ENCODE measurements at places on chromosomes 5 and 9.

DNA sequence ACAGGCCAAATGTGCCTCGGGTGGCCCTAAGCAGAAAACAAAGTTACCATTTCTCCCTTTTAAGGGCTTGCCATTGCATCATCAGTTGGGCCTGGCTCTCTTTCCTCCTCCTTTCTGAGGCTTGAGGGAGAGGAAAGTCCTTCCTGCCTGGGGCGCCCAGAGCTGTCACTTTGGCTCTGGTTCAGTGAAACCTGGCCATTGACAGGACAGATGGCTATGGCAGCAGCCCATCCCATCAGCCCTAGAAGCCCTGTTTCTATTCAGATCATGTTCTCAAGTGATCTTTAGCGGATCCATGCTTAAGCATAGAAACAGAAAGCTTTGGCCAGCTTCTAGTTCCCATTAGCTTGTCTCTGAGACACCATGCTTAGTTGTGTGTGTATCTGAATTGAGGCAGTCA is 293.4 kb downstream of the YTHDC2 start:
- DNase-seq: no peak

DNA sequence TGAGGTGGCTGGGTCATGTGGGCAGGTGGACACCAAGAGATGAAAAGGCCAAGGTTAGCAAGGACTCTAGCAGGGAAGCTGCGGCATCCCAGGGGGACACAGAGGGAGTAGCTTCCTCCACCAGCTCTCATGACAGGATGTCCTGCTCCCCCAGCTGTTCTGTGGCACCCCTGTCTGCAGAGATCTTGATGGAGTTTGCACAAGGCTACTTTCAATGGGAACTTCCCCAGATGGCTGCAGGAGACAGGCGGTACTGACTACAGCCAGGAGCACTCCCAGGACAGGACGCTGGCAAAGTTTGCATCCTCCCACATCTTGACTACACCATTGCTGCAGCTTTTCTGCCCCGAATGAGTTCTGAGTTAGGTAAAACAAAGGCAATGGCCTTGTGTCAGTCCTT is 312.8 kb downstream of the TLE4 start:
- no peak for DNase-seq

GRCh38 chr5:86570427-86571083 is 47.2 kb upstream of the COX7C start:
- DNase-seq: no peak

GRCh38 chr9:128146591-128147120 is 2.6 kb upstream of the LCN2 start:
- DNase-seq: no peak

GRCh38 chr9:98316445-98317133 is 61.1 kb upstream of the TBC1D2 start:
- no peak for DNase-seq

- DNase-seq: no peak
Measured at GRCh38 chr5:8500426-8500825, 631.5 kb downstream of the MTRR start.

DNA sequence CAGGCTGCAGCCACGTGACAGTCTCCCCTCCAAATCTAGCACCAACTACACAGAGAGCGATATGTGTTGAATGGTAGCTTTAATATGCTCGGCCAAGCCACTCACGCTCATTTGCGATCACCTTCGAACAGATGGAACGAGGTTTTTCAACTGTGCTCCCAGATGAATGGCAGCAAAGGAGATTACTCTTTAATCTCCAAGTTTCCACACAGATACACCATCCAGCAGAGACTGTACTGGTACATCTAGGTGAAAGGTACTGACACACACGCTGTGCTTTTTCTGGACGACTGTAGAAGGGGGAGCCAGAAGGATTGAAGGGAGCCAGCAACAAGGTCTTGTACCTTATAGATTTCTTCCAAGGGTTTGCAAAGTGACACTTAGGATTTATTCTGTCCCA is 263.9 kb downstream of the NR3C1 start:
- DNase-seq: no peak

DNA sequence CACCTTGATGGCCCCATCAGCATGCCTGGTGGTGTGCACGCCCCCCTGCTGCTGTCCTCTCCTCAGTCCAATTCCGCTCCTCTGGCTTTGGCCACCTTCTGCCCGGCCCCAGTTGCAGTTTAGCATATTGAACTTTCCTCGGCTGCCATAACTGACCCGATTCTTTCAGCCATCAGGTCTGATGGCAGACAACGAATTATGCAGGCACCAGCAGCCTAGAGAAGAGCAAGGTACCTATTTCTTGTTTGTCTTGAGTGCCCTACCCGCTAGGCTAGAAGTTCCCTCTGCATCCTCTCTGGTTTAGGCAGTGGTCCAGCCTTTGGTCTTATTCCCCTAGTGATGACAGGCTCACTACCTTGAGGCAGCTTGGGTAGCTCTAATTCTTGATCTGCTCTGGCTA is 43.0 kb upstream of the SLC25A51 start:
- DNase-seq: no peak

DNA sequence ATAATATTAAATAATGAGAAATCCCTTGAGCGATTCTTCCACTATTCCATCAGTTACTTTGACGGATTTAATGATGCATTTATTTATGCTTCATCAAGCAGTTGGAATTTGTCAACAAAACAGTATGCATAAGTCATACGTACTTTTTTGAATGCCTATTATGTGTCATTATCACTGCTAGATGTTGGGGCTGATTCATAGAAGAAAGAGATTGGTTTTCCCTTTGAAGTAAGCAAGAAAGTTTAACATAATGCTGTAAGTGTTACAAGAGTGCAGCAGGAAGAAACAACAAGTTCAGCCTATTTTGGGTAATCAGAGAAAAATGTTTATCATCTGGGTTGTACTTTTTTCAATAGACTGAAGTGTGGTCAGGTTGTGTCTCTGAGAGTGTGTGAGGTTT is 121.2 kb upstream of the RANBP3L start:
- no peak for DNase-seq

DNA sequence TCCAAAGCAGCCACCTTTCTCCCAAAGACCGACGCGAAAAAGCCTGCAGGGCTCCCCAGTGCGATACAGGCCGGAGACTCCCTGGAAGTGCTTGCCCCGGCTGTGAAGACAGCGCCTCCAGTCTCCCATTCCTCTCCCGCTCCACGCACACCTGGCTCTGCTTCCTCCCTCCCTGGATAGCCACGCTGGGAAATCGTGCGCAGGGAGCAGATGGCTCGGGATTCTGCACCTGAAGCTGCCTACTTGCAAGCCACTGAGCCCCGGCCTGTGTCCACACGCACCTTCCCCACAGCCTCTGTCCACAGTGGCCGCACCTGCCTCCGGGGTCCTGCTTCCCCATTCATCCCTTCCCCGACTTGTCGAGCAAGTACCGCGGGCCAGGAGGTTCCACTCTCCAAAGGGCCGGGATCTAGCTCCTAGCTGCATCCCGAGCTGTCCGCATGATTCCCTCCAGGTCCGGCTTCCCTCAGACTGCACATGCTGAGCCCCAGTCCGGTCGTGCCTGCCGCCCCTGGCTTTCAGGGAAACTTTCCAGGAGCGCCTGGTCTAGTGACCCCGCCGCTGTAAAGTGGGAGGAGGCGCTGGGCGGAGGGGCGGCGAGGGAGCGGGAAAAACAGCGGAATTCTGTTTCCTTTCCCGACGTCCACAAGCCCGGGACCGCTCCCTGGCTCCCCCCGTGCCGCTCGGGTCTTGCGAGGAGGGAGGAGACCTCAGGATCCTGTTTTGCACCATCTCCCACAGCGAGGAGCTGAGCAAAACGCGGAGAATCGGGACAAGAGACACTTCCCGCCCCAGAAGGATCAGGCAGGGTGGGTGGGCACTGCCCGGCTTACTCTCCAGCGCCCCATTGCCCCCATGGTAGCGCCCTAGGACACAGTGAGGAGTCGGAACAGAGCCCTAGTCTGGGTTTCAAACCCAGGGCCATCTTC is 2.0 kb downstream of the SEMA6A start:
- DNase-seq: no peak

DNA sequence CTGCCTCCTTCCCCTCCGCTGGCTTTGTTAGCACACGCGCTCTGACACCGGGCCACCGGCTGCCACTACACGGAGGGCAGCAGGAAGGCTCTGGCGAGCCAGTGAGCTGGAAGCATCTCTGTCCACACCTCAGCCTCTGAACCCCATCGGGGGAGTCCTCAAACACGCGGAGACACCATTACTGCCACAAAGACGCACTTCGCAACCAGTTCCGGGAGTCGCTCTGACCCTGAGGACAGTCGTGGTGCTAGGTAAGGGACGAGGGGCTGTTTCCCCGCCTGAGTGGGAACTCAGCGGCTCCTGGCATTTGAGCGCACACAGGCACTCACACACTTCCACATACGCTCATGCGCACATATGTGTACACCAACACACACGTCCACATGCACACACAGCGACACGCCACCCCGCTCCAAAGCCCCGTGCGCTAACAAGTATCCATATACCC is 160.0 kb downstream of the C9orf152 start:
- DNase-seq: no peak

GRCh38 chr5:54904425-54904824 is 81.0 kb downstream of the ESM1 start:
- DNase-seq: no peak

DNA sequence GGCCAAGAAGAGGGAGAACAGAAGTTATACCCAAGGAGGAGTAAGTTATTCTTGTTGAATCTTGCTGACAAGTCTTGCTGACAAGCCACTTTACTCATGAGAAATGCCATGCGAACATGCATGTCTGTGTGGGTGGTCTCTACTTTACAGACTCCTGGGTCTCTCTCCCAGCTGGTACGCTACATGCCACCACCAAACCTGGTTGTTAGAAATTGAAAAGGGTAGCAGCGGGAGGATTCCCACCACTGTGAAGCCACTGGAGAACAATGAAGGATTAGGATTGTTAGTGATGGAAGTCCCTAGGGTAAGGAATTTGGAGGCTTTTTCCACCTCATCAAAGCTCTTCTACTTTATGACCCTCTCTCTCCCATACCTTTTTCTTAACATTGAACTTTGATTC is 53.6 kb upstream of the GABRB2 start:
- DNase-seq: no peak

DNA sequence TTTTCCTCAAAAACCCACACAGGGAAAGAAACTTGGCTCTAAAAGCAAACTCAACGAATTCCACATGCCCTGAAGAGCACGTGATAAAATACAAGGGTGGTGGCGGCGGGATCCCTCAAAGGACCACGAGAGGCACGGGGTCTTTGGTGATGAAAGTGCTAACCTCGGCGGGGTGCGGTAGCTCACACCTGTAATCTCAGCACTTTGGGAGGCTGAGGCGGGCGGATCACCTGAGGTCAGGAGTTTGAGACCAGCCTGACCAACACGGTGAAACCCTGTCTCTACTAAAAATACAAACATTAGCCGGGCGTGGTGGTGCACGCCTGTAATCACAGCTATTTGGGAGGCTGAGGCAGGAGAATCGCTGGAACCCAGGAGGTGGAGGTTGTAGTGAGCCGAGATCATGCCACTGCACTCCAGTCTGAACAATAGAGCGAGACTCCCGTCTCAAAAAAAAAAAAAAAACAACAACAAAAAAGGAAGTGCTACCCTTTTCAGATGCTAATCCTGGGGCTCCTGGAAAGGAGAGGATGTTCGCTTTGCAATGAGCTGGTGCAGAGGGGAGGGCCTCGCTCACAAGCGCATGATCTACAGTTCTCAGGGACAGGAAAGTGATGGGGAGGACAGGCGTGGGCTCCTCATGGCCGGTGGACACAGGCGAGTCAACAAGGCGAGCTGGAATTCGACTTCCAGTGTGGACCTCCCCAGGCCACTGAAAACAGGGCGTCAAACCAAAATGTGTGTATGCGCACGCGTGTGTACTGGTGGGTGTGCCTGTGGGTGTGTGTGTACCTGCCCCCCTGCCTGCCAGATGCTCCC is 54.1 kb downstream of the USP20 start:
- no peak for DNase-seq

GRCh38 chr9:126724226-126724625 is 80.6 kb upstream of the ZBTB43 start:
- DNase-seq: no peak

DNA sequence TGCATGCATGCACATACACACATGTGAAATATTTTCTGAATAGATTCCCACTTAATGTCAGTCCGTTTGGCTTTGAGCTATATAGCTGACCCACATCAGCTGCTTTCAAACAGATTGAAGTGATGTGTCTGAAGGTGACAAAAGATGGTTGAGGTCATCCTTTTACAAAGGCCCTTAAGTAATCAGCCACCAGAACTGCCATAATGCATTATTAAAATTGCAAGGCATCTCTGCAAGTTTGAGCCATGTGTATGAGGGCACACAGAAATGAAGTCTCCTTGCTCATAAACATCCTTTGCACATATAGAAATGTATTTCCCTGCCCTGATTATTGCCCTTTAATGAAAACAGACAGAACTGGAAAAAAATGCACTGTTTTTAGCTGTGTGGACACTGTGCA is 1043.0 kb upstream of the C9orf72 start:
- DNase-seq: no peak

- DNase-seq: no peak
Measured at GRCh38 chr9:16918920-16919319, 48.5 kb upstream of the BNC2 start.

DNA sequence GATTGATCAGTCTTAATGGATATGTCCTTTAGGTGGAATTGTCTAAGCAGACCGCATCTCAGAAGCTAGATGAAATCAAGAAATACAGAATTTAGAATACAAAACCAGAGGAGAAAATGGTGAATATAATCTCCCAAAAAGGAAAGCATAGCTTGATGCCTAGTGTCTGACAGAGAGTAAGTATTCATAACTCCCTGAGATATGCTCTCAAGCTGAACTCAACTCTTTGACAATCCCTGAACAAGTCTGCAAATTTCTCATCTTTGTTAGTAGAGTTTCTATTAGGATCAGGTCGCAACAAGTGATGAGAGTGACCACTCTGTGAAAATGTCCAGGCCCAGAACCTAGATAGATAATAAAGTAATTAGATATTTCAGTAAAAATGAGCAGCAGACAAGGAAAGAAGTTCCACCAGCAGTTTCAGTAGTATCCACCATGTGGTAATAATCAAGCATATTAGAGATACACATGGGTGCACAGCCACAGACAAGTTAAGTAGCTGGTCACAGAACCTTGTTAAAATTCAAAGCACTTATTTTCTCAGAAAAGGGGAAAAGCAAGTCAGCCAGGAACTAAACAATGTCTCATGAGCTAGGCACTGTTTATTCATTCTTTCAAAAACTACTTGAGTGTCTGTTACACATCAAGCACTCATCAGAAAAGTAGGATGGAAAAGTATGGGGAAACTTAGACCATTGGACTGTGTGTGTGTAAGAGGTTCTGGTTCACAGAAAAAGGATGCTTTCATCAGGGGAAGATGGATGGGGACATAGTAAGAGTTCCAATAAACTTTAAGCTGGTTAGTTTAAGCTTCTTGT is 481.5 kb upstream of the TUSC1 start:
- no peak for DNase-seq

All from stimulated activated CD4-positive, alpha-beta T cell treated with anti-CD3 and anti-CD28 coated beads, TNF-alpha, amount 100 ng/mL, for 1 hour (primary cell).